ENCODE measurements at places on chromosomes 11 and 22.

DNA sequence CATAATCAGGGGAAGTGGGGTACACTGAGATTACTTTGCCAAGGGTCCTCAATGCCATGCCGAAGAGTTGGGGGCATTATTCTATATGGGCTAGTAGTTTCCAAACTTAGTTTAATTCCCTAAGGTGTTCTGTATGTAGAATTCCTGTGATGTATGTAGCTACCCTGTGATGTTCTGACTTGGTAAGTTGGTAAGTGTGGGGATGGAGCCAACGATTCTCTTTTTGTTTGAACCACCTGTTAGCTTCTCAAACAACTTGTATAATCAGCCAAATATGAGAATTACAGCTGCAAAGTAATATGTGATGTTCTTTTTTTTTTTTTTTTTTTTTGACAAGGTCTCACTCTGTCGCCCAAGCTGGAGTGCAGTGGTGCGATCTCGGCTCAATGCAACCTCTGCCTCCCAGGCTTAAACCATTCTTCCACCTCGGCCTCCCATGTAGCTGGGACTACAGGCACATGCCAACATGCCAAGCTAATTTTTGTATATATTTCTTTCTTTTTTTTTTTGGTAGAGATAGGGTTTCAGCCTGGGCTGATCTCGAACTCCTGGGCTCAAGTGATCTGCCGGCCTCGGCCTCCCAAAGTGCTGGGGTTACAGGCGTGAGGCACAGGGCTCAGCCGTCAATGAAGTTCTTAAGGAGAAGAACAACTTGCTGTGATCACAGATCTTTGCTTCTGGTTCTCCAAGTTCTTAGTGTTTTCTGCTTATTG lies 315.2 kb upstream of the CCDC90B start:
- DNase-seq: no peak

DNA sequence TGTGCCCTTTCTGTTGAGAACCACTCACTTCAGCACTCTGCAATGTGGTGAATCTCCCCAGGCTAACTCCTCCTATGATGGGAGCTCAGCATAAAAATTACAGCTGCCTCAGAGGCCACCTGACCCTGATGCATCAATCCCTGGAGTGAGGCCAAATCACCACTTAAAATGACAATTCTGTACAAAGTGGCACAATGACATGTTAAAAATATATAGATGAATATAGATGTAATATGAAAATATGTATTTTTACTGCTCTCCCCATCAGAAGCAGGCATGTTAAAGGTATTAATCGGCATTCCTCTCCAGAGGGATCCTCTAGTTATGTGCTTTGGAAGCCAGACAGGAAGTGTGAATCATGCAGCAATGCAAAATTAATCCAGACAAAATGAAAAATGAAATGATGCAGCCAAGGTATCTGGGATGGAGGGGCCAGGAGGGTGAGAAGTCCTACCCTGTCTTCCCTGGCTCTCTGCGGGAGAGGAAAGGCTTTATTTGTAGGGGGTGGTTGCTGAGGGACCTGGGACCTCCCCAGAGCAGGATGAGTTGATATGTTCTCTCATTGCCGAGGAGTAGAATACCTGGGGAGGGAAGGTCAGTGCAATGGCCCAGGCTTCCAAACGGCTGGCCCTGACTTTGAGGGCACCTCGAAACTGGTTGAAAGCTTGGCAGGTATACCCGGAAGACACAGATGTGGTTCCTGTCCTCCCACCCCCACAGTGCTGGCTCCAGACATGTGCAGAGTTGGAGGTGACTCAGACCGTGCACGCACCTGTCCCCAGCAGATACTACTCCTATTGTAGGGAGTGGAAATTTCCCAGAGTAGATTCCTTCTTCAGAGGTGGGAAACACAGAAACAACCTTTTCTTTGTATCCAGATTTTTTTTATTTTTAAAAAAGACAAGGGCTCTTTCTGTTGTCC lies 347.9 kb upstream of the NCAM1 start:
- DNase-seq: peak; percentile 79

DNA sequence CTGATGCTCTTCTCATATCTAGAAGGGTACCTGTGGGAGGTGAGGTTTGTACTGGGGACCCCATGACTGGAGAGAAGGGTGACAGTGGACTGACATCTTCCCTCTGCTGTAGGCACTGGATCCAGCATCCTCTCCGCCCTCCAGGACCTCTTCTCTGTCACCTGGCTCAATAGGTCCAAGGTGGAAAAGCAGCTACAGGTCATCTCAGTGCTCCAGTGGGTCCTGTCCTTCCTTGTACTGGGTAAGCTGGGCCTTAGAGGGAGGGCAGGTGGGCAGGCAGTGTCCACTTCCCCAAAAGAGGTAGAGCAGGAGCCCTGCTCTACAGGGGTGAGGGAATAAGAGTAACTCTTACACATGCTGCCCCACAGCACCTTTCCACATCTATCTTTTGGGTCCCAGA lies 15.9 kb downstream of the DGAT2 start:
- no peak for DNase-seq

DNA sequence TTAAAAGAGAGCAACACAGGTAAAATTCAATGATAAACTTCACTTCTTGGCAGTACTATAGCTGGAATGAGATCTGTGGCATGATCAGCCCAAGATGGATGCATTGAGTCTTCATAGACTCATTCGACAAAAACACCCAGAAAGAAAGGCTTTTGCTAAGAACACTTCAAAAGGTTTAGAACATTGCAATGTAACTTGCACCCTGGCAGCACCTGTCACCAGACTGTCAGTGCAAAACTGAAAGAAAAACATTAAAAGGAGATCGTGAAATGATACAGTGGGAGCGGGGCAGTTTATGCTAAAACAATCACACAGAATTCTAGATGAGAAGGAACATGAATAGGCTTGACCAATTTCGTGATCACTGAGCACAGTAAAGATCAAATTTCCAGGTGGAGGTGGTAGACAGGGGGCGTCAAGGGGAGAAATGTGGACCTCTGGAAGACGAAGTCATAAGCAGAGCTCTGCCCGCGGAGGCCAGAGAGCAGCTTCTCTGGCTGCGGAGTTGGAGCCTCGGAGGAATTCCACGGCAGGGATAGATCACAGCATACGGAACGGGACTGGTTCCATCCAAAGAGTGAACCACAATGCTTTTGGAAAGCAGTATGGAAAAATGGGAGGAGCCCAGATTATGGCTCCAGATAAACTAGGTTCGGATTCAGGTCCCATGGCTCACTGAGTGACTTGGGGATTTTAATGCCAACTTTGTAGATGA lies 11.9 kb downstream of the VSIG10L2 start:
- DNase-seq: no peak

GRCh38 chr22:49856343-49856742 lies 2.7 kb downstream of the ZBED4 start:
- no peak for DNase-seq

DNA sequence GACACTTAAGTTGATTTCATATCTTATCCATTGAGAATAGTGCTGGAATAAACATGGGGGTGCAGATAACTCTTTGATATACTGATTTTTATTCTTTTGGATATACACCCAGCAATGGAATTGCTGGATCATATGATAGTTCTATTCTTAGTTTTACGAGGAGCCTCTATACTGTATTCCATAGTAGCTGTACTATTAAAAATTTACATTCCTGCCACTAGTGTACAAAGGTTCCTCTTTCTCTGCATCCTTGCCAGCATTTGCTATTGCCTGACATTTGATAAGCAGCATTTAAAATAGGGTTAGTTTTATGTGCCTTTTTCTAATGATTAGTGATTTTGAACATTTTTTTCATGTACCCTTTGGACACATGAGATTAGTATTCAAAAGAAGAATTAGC lies 554.2 kb downstream of the JRKL start:
- no peak for DNase-seq

- peak; percentile 7 for DNase-seq
These were observed 319.8 kb downstream of the INSC start for GRCh38 chr11:15434529-15434928.

DNA sequence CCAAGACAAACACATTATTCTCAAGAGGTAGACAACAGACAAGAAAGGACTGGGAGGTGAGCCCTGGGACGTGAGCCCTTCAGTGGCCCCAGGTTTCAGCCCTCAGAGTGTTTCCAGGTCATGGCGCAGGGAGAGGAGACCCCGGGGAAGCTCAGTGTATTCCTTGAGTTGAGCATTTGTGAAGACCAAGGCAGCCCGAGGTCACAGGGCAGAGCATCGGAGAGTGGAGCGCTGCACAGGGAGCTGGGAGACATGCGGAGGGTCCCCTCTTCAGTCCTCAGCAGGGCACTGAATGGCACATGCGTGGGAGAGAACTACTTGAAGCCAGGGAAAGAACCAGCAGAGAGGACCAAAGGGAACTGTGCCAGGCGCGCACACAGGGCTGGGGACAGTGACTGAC lies 11.7 kb downstream of the KRTAP5-6 start:
- DNase-seq: no peak

- no peak for DNase-seq
These were observed 37.3 kb upstream of the TEAD1 start for GRCh38 chr11:12636871-12637410.

- no peak for DNase-seq
These were observed 13.1 kb downstream of the PANX1 start for GRCh38 chr11:94141511-94142307.

GRCh38 chr11:9861860-9862725 lies 198.2 kb downstream of the SWAP70 start:
- DNase-seq: peak; percentile 65

GRCh38 chr11:12050470-12051286 lies 42.3 kb upstream of the DKK3 start:
- DNase-seq: peak; percentile 29

DNA sequence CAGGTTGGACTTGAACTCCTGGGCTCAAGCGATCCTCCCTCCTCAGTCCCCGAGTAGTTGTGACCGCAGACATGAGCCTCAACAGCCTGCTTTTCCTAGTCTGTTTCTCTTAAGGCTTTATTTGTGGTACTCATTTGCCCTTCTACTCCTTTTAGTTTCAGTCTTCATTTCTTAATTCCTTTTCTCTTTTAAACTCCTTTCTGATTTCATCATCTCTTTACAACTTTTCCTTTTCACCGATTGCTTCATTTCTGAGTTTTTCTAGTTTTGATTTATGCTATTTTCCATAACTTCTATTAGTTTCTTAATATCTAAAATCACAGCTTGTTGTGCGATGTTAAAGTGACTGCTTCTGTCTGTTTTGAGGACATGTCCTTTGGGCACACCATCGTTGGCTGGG lies 17.3 kb upstream of the MRGPRF start:
- no peak for DNase-seq

DNA sequence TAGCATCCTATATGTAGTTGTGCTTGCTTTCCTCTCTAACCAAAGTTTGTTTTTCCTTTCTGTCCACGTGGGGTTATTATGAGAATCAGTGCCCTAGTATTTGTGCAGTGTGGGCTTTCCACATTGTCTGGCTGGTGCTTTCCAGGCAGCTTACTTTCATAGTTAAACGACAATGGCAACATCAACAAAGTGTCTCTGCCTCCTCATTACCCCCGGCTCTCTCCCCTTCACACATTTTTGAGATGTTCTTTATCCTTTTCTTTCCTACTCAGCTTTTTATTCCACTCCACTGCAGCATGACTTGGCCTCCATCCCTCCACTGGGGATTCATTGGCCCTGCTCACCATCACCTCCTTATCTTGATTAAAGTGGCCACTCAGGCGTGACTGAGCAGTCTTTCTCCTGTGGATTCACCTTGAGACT lies 19.1 kb downstream of the SPECC1L start:
- peak; percentile 7 for DNase-seq

- DNase-seq: peak; percentile 25
These were observed 1.8 kb downstream of the YWHAH start for GRCh38 chr22:31945971-31946680.

- no peak for DNase-seq
These were observed 54.7 kb downstream of the NF2 start for GRCh38 chr22:29658176-29658575.

DNA sequence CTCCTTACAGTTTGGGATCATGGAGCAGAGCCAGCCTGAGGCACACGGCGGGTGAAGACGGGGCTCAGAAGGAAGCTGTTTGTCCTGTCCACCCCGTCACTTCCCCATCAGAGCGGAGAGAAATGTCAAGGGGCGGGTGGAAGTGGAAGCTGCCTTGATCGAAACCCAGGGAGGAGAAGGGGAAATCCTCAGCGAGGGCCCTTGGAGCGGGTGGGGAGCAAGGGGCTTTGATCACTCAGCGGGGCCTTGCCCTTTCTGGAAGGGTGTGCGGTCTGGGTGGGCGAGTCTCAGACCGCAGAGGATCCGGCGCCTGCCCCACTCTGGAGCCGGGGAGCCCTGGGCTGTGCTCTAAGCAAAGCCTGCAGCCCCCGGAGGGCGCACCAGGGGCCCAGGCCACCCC lies 320.4 kb downstream of the NTM start:
- no peak for DNase-seq

DNA sequence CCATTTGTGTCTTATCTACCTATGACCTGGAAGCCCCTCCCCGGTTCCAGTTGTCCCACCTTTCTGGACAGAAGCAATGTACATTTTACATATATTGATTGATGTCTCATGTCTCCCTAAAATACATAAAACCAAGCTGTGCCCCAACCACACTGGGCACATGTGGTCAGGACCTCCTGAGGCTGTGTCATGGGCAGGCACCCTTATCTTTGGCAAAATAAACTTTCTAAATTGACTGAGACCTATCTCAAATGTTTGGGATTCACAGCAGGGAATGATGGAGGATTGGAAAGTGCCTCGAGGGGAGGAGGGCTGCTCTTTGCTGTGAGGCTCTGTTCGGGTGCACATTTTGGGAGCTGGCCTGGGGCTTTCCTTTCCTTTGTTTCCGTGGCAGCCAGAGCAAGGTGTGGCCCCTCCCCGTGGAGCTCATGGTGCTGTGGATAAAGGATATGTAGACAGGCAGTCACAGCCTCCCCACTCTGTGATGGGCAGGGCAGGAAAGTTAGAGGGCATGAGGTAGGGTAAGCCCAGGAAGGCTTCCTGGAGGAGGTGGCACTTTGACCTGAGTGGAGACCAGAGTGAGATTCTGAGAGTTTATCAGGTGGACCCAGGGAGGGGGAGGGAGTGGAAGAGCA lies 615.6 kb downstream of the TBC1D22A start:
- no peak for DNase-seq

GRCh38 chr11:110493346-110493745 lies 63.6 kb downstream of the FDX1 start:
- no peak for DNase-seq

GRCh38 chr11:70243912-70244652 lies 26.4 kb upstream of the PPFIA1 start:
- DNase-seq: no peak

DNA sequence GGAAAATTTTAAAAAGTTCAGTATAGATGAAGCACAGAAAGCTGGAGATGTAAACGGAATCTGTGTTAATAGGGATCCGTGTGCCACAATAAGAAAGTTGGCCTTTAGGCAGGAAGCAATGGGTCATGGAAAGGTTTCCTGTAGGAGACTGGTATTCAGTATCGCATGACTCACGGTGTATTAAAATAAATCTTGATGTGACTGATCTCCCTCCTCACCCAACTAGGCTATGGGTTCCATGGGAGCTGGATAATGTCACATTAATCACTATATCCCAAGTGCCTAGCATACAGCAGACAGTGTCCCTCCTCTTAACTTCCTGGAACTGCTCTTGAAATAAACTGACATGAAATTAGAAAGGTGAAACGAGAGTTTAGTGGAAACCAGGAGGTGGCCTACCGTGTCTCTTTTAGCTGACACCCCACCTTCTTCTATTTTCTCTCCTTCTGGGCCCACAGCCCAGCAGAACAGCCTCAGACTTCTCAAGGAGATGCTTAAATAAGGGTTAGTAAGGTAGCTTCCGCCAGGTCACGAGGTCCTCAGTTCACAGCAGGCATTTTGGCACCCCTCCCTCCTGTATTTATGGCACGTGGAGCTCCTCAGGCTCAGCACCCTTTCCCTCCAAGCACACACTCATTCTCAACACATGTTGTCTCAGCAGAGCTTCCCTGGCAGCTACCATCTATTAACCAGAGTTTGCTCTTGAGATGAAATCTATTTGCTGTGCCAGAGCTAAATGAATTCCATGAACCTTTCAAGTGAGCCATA lies 118.8 kb downstream of the NXPE2 start:
- no peak for DNase-seq

All from tongue (tissue), 3 donors.